Posterior cingulate gyrus (tissue), 11 donors: ENCODE measurements at places on chromosomes 13 and 19.

GRCh38 chr13:23843436-23843835 lies 45.8 kb downstream of the MIPEP start:
- DNase-seq: no peak

DNA sequence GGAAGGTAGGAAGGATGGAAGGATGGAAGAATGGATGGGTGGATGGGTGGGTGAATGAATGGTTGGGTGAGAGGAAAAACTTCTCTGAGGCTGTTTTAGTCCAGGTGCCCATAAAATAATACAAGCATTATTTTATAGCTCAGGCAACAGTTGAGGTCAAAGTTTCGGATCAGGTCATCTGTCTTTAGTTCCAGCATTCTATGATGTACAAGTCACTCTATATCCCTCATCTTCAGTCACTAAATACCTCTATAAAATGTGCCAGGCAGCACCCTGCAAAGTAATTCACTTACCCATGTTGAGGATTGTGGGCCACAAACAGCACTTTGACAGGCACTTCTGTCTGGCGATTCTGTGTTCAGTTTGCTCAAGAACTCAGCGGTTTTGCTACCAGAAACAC lies 66.0 kb downstream of the EPSTI1 start:
- no peak for DNase-seq

DNA sequence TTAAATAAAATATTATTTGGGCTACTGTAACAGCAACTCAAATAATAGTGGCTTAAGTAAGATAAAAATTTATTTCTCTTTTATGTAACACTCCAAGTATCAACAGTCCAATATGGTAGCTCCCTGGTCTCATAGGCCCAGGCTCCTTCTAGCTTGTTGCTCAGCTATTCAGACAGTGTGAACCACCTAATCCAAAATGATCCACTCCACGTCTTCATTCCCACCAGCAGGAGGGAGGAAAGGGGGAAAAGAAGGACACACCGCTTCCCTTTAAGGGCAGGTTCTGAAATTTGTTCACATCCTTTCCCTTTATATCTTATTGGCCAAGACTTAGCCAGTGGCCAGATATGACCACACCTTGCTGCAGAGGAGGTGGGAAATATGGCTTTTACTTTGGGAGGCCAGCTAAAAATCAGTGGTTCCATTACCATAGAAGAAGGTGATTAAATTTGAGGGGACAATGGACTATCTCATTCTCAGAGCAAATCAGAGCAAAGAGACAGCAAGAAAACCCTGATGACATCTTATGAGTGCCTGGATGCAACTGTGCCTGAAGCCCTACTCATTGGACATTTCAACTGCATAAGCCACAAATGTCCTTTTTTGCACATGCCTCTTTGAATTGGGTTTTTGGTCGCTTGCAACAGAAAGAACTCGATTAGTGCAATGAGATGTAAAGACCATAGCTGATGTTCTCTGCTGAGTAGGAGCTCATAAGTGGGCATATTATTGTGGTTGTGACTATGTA lies 7.0 kb upstream of the EPOR start:
- DNase-seq: no peak

- DNase-seq: no peak
Observed at GRCh38 chr19:34556488-34556887, 74.9 kb downstream of the WTIP start.

- DNase-seq: peak; percentile 25
Observed at GRCh38 chr13:26051657-26052311, at the start of gene SHISA2. SHISA2 (minus strand) TSS chr13:26052016; CDS start chr13:26050975, 1,041 bp downstream.

- no peak for DNase-seq
Observed at GRCh38 chr13:50334944-50335343, 319.7 kb downstream of the KCNRG start.

GRCh38 chr13:26067601-26068000 lies 15.8 kb upstream of the SHISA2 start:
- no peak for DNase-seq

DNA sequence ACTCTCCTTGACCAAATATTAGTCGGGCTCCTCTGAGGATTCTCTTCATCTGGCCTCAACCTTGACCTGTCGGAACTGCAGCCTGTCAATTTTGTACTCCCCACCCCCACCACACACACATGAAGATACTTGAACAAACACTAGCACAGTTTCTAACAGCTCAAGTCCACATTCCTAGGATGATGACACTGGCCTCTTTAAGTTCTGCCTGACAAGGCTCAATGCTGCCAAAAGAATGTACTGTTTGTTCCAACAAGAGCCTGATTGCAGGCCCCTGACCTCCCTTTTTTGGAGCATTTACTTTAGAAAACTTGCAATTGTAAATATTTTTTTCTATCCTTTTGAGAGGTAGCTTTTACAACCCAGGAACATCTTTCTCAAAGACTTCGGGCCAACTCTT lies 169.2 kb upstream of the IRS2 start:
- DNase-seq: no peak

DNA sequence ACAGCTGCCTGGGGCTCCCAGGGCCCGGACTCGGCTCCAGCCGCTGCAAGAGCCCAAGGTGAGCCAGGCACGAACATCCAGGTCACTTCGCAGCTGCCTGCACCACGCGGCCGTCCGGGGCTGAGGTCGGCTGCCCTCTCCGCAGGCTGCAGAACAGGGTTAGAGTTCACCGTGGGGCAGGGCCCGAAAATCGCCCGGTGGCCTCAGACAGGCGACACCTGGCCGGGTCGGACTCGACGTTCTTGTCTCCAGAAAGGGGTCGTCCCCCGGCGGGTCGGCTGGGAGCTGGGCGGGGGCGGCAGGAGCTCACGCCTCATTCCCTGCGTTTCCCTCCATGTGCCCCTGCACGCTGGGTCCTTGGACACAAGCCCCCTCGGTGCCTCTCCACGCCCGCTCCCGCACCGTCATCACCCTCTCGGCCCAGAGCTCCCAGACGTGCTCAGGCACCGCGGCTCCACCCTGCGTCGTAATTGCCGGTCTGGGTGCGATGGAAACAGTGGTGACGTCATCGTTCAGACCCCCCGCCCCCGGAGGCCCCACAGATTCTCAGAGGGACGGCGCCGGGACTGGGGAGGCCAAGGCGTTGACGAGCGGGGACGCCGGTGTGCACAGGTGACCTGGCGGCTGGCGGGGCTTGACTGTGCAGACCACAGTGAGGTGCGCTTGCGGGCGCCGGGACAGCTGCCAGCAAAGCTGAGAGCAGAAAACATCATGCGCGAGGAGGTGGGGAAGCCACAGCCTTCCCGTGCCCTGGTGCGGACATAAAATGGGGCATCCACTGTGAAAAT lies 4.0 kb upstream of the GRIN3B start:
- no peak for DNase-seq

DNA sequence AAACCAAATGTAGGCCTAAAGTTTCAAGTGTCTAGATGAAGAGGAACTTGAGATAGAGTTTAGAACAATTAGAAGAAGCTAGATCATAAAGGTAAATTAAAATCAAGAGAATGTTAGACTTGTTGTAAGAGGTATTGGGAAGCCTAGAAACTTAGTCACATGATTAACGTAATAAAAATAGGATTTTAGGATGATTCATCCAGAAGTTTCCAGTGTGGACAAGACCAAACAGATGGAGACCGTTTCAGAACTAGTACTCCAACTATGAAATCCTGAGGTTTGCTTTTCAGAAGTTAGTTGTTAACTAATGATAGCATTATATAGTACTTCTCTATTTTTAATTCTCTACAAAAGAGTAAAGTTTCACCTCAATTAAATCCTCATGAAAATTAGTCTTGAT lies 104.9 kb downstream of the MZT1 start:
- no peak for DNase-seq

DNA sequence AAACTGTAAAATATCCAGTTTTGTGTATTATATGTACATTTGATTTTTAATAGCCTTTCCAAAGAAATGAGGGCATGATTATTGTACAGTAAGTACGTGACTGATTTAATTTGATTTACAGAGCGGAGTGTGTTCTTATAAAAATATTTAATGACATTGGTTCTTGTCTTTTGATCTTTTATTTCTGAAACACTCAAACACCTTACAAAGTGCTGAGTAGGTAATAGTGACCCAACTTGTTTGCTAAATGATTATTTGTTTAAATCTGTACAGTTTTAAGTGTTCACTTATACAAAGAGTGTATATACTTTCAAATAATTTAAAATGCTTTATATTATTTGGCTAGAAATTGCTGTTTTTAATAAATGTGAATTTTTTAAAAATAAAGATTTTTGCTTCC lies 71.5 kb downstream of the COG3 start:
- no peak for DNase-seq
